NCI-H1694 treated with DMSO at 0.1 percent for 48 hours (cell line): ENCODE measurements at places on chromosomes 3 and 15.

DNA sequence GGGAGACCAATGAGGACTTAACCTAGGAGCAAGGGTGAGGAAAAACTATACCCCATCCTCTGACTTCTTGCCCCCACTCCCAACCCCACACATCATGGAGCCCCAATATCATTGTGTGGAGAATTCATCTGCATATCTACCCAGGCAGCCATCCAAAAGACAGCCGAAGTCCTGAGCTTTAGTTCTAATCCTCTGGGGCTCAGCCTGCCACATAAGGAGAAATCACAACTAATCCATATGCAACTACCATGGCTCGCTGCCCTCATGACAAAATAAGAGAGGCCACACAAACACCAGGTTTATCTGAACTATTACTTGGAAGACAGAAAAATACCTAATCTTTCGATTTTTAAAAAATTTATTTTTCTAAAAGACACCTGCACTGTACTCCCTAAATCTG is 17.7 kb downstream of the HEXA start:
- DNase-seq = no peak

- no peak for DNase-seq
Measured at GRCh38 chr3:191235331-191236314, 36.6 kb downstream of the OSTN start.

- DNase-seq = no peak
Measured at GRCh38 chr3:39809181-39809994, at the start of gene MYRIP. TSS of gene MYRIP (plus strand) at chr3:39809609. CDS start at chr3:39900817, 91,208 bp downstream.

DNA sequence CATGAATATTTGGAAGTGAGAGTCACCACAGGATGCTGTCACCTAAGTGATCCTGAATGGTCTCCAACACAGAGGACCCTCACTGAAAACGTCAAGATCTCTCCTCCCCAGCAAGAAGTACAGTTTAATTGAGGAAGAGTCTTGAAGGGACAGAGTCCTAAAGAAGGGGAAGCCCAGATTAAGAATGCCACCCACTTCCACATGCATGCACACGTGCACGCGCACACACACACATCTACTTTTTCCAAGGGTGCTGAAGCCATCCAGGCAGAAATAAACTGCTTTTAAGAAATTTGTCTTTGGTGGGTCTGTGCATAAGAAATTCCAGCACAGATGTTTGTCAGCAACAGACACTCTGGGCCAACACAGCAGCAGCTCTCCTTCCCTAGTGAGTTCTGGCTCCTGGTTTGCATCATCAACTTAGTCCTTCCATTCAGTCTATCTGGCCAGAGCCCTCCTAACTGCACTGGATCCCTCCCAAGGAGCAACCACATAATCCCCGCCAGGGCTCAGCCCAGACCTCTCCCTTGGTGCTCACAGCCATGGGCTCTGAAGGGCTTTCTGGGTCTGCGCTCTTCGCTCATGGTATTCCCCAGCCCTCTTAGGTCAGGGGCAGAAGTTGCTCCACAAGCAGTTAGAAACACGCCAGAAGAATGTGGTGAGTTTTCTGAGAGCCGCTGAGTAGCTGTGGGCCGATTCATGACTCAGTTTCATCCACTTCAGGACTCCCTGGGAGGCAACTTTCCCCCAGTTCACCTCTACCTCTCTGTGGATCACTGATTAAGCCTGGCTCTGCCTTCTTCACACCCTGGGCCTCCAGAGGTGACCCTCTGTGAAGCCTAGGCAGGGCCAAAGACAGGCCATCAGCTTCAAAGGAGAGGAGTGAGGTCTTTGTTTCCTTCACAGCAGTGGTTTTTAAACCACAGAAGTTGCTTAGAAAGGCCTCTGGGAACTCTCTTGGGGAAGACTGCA is 132.6 kb upstream of the LIPC start:
- DNase-seq = no peak

DNA sequence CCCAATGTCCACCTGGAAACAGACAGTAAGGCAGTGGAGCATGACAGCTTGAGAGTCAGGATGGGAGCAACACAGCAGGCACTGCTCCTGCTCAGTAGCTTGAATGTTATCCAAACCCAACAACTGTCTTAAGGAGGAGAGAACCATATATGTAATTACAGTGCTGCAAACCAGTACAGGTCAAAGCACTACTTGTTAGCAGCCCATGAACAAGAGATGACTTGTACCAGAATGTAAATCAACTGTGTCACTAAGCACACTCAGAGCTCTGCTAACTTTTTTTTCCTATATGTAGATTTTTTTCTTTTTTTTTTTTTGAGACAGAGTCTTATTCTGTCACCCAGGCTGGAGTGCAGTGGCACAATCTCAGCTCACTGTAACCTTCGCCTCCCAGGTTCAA is 87.1 kb downstream of the ANO10 start:
- DNase-seq = no peak
